Testis (tissue), 5 donors: ENCODE measurements at places on chromosomes 7 and 10.
A peak's percentile ranks its signal among the peaks of the same experiment; 100 is the strongest.

DNA sequence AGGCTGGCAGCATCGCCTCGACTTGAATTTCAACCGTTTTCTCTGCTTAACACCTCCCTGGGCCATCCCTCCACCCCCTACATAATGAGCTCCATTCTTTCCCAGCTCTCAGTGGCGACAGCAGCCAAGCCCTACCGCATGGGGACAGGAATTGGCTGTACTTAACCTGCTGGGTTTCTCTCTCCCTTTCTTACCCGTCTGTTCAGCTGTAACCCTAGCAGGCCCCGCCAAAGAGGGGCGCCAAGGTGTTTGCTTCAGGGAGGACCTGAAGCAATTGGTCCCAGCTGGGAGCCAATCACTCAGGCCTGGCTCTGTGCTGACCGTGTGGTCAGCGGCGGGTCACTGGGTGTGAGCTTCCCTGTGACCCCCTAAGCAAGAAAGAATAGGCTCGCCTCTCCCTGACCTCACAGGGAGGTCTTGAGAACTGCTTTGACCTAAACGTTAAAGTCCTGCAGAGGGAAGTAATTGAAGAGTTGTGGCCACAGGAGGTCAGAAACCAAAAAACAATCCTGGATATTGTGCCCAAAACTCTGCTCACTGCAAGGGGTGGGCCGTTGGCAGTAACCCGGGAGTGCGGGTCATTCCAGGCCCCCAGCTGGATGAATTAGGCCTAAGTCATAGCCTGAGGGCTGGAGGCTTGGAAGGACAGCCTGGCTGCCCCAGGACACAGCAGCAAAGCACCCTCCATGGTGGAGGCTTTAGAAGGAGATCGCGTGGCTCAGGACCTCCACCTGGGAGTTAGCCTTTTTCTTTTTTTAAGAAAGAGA is 114.6 kb downstream of the ITIH5 start:
- no peak for DNase-seq

DNA sequence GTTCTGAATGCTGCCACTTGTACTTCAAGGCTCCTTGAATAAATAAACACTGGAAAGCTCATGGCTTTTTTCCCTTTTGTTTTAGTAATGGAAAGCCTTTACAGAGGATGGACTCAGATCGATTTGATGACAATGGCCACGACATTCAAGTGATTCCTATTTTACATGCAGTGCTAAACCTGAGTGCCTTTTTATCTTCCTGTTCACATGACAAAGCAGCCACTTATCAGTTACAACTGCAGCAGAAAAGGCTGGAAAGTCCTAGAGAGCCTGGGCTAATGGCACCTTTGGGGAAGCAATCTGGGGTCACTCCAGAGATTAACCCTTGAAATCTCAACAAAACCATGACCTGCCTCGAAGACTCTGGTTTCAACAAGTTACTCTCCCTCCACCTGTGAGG is 249.0 kb upstream of the AUTS2 start:
- DNase-seq: no peak

- no peak for DNase-seq
Measured at GRCh38 chr7:105205592-105206237, 183.0 kb downstream of the SRPK2 start.

DNA sequence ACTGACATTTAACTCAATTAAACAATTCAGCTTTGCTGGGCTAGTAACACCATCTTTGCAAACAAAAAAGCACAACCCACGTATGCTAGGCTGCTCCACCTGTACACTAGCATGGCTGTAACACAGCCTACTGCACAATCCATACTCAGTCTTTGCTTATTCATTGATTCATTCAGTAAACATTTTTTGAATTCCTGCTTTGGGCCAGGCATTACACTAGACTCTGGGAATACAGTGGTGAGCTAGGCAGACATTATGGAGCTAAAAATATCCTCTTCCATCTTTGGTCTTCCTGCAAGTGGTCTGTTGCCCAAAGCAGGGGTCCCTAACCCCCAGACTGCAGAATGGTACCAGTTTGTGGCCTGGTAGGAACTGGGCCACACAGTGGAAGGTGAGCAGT is 9.9 kb downstream of the CNNM1 start:
- DNase-seq: no peak

DNA sequence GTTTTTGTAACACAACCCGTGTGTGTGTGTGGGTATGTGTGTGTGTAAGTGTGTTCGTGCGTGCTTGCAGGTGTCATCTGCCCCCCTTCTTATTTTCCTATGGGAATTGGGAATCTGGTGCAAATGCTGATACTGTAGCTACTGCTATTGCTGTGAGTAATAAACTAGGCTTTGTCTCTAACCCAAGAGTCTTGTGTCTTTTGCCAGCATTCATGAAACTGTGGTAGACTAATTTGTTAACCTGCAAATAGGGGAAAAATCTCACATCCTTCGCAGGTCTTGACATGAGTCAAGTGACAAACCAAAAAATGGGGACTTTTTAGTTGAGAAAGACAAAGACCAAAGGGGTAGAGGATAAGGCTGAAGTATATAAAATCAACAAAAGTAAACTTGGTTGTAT is 57.9 kb upstream of the FAM133B start:
- DNase-seq: no peak

- DNase-seq: no peak
Measured at GRCh38 chr7:110940756-110941155, 150.2 kb upstream of the LRRN3 start.

GRCh38 chr7:111132833-111133232 is 41.9 kb downstream of the LRRN3 start:
- DNase-seq: no peak

GRCh38 chr10:63021225-63021624 is 111.9 kb upstream of the NRBF2 start:
- DNase-seq: no peak

DNA sequence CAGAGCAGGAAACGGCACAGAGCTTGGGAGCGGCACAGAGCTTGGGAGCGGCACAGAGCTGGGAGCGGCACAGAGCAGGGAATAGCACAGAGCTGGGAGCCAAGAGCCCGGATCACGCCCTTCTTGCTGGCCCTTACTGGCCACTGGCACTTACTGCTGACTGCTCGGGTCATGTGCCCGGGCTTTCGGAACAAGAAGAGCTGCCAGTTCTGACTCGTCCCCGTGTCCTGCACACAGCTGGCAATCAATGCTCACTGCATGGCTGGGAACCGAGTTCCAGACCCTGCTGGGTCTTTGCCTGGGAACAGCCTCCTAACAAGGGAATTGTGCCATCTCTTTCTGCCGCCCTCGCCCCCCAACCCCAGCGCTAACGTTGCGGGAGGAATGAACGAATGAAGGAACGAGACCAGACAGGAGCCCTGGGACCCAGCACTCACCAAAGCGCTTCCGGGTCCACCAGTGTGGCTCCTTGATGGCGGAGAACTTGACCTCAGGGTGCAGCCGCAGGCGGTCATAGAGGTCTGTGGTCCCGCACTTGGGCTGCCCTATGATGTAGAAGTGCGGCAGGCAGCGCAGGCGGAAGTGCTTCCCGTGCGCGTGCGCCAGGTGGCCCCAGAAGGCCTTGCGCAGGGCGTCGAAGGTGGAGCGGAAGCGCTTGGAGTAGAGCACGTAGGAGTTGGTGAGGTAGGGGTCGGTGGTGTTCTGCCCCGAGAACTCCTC is 49.1 kb downstream of the CHST15 start:
- peak; percentile 72 for DNase-seq

GRCh38 chr7:46811529-46811928 is 770.4 kb downstream of the TNS3 start:
- peak; percentile 66 for DNase-seq

DNA sequence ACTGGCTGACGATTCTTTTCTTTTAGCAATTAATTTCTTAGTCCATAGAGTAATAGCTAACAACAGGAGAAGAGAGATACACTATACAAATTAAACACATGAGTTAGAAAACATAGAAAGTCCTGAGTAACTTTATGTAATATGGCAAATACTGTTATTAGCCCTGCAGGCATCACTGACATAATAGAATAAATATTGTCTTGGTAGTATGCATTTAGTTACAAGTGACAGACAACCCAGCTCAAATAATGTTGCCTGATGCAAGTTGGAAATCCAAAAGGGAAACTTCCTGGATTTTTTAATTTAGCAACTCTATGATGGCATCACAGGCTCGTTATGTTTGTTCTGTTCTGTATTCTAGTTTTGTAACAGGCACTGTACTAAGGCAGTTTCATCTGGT is 95.1 kb downstream of the DKK1 start:
- DNase-seq: no peak

DNA sequence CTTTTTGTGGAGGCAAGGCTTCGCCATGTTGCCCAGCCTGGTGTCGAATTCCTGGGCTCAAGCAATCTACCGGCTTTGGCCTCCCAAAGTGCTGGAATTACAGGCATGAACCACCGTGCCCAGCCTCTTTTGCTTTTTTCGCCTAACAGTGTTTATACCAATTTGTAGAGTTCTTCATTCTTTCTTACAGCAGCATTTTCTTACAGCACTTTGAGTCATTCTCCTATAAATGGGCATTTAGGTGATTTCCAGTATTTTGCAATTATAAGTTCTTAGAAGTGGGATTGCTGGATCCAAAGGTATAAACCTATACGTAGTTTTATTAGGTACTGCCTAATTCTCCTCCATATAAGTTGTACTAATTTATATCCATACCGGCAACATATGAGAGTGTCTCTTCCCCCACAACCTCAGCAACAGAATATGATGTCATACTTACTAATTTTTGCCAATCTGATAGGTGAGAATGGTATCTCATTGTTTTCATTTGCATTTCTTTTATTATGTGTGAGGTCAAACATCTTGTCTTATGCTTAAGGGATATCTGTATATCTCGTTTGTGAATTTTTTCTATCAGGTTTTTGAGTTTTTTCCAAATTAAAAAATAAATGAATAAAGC is 39.1 kb downstream of the SUFU start:
- DNase-seq: no peak

DNA sequence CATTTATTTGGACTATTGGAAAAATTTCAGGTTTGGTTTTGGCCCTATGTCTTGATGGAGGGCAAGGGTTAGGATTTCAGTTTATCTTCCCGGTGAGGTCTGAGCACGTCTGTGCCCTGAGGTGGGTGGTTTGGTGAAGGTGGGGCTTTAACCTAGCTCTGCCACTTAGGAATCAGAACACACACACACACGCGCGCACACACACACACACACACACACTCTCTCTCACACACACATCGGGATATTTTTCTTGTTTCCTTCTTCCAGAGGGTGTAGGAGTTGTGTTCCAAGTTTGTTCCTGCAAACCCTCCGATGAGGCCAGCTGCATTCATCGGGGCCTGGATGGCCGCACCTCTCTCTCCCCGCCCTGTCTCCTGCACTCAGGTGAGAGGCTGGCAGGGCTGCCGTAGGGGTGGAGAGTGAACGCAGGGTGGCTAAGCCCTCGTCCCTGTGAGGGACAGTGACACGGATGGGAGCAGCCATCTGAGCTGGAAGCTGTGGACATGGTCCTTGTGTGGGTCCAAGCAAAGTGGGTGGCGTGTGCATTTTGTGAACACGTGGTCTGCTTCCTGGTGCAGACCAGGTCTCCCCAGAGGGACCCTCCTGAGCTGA is 34.2 kb downstream of the CHST12 start:
- DNase-seq: no peak

DNA sequence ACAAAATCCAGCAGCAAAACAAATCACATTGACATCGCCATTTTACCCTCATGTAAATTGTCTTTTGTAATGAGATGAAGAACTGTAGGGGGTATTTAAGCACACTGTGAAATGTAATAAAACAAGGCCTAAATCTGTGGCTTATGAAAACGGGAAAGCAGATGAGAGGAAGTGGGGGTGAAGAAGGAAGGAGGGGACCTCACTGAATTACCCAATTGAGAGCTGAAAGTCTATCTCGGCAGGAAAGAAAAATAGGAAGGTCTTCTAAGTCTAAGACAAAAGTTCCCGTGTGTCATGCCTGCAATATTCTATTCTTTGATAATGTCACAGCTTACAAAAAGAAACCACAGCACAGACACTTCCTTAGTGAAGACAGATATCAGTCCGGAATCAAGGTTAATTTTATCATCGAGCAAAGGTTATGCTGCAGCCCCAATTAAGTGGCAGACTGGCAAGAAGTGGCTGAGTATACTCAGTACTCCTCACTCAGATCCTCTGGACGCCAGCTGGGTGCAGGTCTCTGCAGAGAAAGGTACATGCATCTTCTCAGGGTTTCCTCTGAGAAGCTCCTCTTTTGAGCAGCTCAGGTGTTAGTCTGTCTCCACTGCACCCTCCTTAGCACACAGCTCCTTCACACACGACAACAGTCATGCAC is 239.7 kb downstream of the FANK1 start:
- DNase-seq: no peak

DNA sequence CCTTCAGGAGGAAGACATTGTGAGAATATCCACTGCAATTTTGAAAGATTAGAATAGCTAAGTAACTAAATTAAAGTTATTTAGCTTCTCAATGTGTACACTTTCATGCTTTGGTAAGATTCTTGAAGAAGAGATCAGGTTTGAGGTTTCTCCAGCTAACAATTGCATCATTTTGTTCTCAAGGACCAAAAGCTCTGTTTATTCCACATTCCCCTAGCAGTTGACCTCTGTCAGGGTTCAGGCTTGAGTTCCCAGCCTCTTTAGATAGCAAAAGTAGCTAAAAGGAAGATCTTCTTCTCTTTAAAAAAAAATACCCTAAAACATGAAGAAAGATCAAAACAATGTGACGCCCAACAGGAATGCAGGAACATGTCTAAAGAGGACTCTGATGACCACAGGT is 179.4 kb upstream of the IGFBP3 start:
- no peak for DNase-seq

- peak; percentile 44 for DNase-seq
Measured at GRCh38 chr10:120221873-120222485, 235.0 kb upstream of the PLPP4 start.

GRCh38 chr10:17166699-17167098 is 34.8 kb downstream of the TRDMT1 start:
- no peak for DNase-seq

- DNase-seq: no peak
Measured at GRCh38 chr7:73560109-73560835, 2.8 kb upstream of the BCL7B start.

DNA sequence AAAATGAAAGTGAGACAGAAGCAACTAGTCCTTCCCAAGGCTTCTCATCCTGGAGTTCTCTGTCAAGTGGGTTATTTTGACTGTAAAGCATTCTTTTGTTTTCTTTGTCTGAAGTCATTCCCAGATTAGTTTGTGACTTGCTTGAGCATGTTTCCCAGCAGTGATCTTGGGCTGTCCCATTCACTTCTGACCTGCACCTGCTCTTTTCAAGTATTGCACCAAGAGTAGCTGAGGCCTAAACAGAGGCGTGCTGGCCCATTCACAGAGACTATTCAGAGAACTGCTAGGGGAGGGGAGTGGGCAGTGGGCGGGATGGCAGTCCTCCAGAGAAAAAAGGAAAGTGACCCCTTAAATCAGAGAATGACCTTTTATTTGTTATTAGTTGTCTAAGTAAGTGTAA is 61.3 kb downstream of the CACNA2D1 start:
- no peak for DNase-seq

- DNase-seq: no peak
Measured at GRCh38 chr10:50044941-50045664, 22.7 kb upstream of the WASHC2A start.

GRCh38 chr10:75350791-75351190 is 50.8 kb downstream of the ZNF503 start:
- no peak for DNase-seq

GRCh38 chr10:45544191-45544590 is 128.4 kb downstream of the ZFAND4 start:
- DNase-seq: no peak
